ENCODE measurements at places on chromosomes 4 and X.
A peak's percentile ranks its signal among the peaks of the same experiment; 100 is the strongest.

- no peak for DNase-seq
Measured at GRCh38 chr4:83065266-83065665, 30.3 kb downstream of the COPS4 start.

DNA sequence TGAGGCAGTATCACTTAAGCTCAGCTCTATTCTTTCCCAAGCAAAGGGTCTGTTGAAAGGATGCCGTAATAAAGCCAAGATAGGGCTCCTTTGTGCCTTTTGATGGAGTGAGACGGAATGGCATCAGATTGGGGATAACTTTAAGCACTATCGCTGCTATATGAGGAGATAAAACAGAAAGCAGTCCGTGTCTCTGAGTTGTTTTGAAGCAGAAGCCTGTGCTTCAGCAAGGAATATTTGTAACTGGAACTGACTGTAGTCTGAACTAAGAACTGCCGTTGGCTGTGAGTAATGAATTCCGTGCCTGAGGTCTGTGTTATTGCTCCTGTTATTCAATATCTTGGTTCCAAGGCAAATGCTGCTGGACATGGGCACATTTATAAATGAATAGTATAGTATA lies 297.4 kb downstream of the ANKRD50 start:
- DNase-seq = no peak

DNA sequence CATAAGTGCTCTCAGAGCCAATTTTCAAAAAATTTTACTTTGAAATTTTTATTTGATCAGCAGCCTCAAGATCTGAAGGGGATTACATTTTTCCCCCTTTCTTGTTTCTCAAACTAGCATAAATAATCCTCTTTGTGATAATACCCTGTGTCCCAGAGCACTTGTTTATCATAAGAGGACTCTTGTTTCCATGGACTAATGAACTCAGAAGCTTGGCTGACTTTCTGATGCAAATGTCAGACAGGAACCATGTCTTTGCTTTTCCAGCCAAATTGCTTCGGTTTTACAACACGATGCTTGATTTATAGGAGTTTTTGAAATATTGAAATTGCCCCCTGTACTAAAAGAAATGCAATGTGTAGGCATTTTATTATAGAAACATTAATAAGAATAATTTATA lies 859.3 kb upstream of the LCORL start:
- no peak for DNase-seq

GRCh38 chr4:170089274-170089667 lies 485 bp downstream of the AADAT start:
- peak; percentile 0 for DNase-seq

- no peak for DNase-seq
Measured at GRCh38 chr4:139416073-139416673, 37.7 kb upstream of the RAB33B start.

GRCh38 chr4:102497986-102498385 lies 3.2 kb upstream of the NFKB1 start:
- no peak for DNase-seq

GRCh38 chrX:17520016-17520615 lies 145.1 kb downstream of the NHS start:
- DNase-seq = no peak

- DNase-seq = no peak
Measured at GRCh38 chrX:12903646-12904045, 2.8 kb upstream of the TLR8 start.

GRCh38 chr4:99734583-99735322 lies 77.1 kb upstream of the C4orf54 start:
- DNase-seq = no peak

GRCh38 chr4:75769036-75769435 lies 44.7 kb downstream of the USO1 start:
- DNase-seq = no peak

GRCh38 chrX:49103637-49104036 lies 19.9 kb downstream of the GPKOW start:
- DNase-seq = no peak

DNA sequence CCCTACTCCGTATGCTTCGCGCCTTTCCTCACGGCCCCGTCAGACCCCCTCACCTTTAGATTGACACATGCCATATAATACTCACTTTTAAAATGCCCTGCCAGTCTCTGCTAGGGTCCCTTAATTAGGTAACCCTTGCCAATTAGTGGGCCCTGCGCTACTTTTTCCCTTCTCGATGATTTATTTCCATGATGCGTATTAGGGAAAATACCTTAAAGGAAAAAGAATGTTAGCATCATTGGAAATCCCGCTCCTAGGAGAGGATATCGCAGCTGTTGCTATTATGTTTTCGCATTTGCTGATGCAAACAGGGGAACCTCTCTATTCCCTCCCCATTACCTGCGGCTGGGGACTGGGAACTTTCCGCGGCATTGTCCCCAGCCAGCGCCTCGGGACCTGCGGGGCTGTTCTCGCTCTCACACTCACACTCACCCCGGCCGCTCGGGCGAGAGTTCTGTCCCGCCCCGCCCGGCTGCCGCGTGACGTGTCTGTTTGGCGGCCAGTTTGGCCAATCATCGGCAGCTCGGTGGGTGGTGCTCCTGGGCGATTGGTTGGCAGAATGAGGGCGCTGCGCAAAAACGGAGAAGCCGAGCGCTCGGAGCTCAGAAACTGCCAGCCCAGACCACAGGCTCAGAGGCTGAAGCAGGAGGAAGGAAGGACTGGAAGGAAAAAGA lies at the start of gene PCDH10:
Gene PCDH10, plus strand, starts transcription at position 605 of the 674 bp plus-strand sequence. CDS start 847 bp downstream, outside the sequence.
- DNase-seq = peak; percentile 87

- DNase-seq = no peak
Measured at GRCh38 chr4:146073517-146073916, 102.0 kb upstream of the LSM6 start.

DNA sequence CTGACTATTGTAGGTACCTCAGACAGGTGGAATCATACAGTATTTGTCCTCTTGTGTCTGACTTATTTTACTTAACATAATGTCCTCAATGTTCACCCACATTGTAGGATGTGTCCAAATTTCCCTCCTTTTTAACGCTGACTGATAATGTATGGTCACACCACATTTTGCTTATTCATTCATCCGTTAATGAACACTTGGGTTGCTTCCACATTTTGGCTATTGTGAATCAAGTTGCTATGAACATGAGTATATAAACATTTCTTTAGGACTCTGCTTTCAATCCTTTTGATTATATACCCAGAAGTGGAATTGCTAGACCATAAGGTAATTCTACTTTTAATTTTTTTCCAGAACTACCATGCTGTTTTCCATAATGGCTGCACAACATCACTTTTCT lies 87.0 kb upstream of the NDP start:
- no peak for DNase-seq

DNA sequence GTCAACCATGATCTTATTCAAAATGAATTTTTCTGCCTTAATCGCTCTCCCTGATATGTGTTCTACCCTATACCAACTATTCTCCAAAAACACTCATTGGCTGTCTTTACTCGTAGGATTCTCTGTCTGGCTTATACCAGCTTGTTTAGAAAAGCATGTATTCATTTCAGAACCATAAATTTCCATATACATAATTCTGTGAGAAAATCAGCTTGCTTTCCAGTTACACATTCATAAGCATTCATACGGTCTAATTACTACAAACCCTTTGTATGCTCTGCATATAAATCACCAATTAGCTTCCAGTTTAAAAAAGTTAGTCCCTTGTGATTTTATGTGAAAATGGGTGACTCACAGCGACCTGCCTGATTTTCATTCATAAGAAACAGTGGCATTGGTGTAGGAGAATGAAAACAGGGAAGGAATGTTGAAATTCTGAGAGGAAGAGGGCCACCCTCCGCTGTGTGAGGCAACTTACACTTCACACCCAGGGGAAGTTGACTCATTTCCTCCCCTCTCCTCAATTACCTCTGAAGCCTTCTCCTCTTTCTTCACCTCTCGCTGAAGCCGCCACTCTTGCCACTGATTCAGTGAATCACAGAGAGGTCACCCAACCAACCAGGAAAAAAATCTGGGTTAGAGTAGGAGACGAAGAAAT lies 63.3 kb downstream of the MEPE start:
- DNase-seq = no peak

GRCh38 chr4:102736636-102737549 lies 23.9 kb downstream of the MANBA start:
- no peak for DNase-seq

DNA sequence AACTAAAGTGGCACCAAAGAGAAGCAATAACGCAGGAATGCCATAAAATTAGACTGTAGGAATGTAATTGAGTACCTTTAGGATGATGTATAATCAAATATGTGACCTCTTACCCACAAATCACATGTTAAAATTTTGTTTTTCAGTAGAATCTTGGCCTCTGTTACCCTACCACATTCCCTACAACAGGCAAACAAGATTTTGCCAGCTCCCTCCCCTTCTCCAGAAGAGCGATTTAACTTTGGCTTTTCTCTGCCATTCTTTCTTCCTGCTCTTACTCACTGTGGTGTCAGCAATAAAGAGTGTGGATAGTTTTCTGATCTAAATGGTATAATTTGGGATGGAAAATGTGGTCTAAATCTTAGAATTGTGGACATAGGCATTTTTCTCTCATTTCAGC lies 57.2 kb downstream of the TRIM2 start:
- no peak for DNase-seq

- DNase-seq = no peak
Measured at GRCh38 chr4:148686449-148686848, 244.2 kb upstream of the NR3C2 start.

- DNase-seq = no peak
Measured at GRCh38 chr4:23165669-23166068, 472.9 kb downstream of the GBA3 start.

GRCh38 chr4:132297346-132297745 lies 851.7 kb upstream of the PCDH10 start:
- DNase-seq = no peak

GRCh38 chrX:38249965-38250364 lies 29.3 kb upstream of the SRPX start:
- DNase-seq = no peak

GRCh38 chr4:100246697-100247096 lies 56.4 kb upstream of the DDIT4L start:
- no peak for DNase-seq

- no peak for DNase-seq
Measured at GRCh38 chr4:152106113-152106763, 345.4 kb upstream of the GATB start.

DNA sequence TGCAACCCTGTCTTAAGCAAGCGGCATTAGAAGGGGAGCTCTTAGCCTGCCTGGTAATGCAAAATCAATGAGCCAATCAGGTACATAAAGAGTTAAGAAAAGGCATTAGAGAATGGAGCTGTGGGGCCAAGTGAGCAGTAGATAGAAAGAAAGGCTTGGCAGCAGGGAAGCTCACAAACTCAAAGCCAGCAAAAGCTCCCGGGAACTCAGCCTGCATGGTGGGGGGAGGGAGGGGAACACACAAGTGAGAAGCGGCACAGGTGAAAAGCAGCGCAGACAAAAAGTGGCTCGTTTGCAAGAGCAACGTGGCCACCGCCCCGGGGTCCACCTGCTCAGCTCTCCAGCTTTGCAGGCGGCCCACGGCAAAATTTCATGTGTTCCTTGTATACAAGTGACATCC lies 818.5 kb downstream of the FAM133A start:
- DNase-seq = no peak

GRCh38 chr4:1309261-1310010 lies 19.7 kb downstream of the MAEA start:
- no peak for DNase-seq

GRCh38 chr4:164572877-164573279 lies 181.1 kb upstream of the SMIM31 start:
- no peak for DNase-seq

DNA sequence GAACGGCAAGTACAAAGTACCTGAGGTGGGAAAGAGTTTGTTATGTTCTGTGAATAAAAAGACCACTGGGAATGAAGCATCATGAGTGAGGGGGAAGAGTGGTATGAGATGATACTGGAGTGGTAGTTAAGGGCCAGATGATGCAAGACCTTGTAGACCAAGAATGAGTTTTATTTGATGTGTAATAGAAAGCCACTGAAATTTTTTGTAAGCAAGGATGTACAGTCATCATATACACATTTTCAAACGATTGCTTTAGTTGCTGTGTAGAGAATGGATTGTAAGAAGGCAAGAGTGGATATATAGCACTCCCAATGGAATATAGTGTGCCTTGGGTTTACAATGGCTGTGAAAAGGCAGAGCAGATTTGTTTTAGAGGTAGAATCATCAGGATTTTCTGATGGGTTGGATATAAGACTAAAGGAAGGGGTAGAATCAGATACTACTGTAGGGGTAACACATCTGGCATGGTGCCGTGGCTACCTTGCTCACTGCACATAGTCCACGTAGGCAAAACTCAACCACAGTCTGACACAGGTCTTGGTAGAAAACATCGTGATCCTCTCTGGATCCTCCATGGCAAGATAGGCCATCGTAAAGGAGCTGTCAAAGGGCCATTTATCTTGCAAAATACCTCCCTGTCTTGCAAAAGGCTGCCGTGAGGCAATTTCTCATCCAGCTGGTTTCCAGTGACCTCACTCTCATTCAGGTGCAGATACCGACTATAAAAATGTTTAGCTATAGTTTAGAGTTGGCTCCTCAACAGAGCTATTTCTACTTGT lies 14.9 kb downstream of the TIFA start:
- DNase-seq = no peak

DNA sequence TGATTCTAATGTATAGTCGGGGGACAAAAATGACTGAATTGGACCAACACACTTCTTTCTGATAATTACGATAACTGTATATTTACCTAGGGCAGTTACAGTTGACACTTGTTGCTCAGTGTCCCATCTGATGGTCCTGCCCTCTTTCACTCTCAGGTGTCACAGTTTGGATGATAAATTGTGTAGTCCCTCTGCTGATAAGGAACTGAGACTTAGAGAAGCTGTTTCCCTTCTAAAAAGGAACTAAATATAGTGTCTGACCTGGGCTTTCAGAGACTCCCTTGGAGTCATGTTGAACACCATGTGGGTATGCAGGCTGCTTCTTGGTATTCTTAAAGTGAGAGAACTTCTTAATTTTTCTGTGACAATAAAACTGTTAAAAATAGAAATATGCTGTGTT lies 23.7 kb upstream of the PNPLA4 start:
- DNase-seq = no peak

DNA sequence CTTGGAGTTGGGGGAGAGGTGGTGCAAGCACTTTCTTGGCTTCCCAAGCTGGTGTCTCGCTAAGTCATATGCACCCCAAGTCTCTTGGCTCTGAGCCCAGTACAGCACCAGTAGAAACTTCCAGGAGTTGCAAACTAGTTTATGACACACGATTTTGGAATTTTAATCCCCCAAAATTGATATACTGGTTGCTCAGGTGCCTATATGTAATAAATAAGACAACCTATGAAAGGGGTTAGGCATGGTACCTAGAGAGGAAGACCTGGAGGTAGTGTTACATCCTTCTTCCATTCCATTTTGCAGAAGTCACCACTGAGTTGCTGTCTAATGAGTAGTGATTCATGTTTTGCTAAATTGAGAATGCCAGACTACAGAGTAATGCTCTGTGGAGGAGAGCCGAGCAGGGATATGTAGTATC lies 4.3 kb upstream of the SLC4A4 start:
- DNase-seq = no peak
